Progenitor cell of endocrine pancreas (in vitro differentiated cells): ENCODE measurements at places on chromosomes 2 and 18.

- DNase-seq = no peak
Observed at GRCh38 chr2:53985646-53986045, 14.9 kb upstream of the PSME4 start.

DNA sequence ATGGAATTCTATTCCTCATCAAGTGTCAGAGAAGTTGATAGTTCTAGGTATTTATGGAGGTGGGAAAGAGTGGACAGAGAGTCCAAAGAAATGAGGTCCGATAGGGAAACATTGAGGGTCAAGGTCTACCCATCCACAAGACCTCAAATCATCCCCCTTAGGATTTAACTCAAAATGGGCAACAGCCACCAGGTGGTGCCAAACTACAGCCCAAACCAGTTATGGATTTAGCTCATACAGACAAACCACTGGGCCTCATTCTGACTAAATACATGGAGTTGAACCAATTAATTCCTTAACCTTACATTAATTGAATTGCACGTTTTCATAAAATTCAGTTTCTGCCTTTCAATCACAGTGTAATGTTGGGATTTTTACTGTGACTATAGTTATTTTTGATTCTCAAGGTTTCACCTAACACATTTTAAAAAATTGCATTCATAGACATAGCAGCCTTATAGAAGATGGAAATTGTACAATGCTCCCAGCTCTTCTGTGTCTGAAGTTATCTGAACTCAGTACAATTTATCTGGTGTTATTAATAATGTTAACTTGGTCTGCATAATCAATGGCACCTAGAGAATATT is 98.2 kb upstream of the HNMT start:
- DNase-seq = peak; percentile 46

- DNase-seq = no peak
Observed at GRCh38 chr2:100938031-100939026, 63.8 kb upstream of the RPL31 start.

DNA sequence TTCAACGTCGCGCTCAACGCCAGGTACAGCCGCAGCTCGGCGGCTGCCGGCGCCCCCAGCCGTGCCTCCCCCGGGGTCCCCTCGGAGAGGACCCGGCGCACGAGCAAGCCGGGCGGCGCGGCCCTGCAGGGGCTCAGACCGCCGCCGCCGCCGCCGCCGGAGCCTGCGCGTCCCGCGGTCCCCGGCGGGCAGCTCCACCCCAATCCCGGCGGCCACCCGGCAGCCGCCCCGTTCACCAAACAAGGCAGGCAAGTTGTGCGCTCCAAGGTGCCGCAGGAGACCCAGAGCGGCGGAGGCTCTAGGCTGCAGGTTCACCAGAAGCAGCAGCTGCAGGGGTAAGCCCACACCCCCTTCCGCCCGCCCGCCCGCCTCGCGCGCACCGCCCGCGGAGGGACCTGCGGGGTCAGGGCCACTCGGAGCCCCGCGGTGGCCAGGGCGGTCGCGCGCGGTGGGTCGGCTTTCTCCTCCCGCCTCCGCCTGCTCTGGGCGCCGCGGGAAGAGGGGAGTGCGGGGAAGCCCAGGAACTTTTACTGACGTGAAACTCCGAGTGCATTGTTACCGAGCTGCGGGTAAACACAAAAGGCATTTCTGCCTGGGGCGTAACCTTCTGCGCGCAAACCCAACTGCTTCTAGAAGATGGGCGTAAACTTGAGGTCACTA is 861 bp downstream of the LTBP1 start:
- peak; percentile 56 for DNase-seq

- DNase-seq = no peak
Observed at GRCh38 chr2:156158808-156159207, 173.7 kb downstream of the NR4A2 start.

GRCh38 chr2:229231885-229232284 is 39.2 kb downstream of the PID1 start:
- no peak for DNase-seq

DNA sequence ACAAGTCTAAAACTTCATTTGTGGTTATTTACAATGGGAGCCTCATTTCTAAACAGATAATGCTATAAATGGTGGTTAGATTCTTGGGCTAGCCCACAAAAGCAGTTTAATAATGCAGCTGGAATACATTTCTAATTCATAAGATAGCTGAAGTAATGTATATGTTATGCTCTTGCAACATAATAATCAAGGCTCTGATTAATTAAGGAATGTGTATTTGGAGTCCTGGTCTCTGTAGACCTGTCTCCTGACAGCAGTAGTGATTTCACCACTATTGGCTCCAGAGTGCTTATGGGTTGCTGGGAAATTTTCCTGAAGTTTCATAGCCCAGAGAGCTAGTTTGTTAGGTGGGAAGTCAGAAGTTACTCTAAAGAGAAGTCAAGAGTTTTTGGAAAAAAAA is 21.3 kb upstream of the CDC42EP3 start:
- no peak for DNase-seq

GRCh38 chr2:43157506-43158246 is 68.7 kb downstream of the ZFP36L2 start:
- no peak for DNase-seq

GRCh38 chr2:128360711-128361110 is 42.0 kb upstream of the HS6ST1 start:
- DNase-seq = no peak

- no peak for DNase-seq
Observed at GRCh38 chr2:51441786-51442185, 409.9 kb upstream of the NRXN1 start.

DNA sequence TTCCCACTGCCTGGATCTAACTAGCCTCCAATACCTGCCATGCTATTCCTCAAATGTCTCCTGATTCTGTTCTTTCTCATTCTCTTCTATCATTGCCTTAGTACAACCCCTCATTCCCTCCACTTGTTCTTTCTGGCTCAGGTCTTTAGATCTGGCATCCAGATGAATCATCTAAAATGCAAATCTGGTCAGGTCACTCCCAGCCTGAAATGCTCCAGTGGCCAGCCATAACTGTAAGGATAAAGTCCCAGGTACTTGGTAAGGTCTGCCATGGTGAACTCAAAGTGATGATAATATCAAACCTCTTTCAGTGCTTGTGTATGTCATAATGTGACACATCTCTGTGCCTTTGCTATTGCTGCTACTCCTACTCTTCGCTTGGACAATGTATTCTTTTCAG is 2.9 kb upstream of the SNRNP27 start:
- DNase-seq = no peak

- no peak for DNase-seq
Observed at GRCh38 chr2:215984661-215985060, 28.7 kb downstream of the MREG start.

DNA sequence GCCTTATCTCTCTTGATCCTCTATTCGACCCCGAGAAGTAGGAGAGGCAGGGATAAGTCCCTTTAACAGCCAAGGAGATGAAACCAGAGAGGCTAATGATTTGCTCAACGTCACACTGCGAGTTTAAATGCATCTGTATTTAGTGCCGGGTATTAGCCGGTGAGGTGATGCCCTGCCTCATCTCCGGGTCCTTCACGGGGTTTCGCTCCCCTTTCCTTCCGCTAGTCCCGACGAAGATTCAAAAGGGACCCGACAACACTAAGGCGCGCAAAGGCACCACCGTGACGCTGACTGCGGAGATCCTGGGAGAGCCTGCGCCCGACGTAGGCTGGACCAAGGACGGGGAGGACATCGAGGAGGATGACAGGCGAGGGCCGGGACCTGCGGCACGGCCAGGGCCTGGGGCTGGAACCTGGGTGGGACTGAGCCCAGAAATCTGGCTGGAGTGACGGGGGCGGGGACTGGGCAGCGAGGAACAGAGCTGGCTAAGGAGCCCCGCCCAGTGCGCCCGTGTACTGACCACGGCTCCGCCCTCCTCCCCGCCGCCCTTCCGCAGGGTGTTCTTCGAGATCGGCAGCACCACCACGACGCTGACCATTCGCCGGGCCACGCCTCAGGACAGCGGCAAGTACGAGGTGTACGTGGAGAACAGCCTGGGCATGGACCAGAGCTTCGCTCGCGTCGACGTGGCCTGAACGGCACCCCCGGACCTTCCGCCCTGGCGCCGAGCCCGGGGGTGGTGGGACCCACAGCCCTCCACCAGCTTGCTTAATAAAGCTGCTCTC is 1.0 kb upstream of the GMPPA start:
- peak; percentile 42 for DNase-seq

DNA sequence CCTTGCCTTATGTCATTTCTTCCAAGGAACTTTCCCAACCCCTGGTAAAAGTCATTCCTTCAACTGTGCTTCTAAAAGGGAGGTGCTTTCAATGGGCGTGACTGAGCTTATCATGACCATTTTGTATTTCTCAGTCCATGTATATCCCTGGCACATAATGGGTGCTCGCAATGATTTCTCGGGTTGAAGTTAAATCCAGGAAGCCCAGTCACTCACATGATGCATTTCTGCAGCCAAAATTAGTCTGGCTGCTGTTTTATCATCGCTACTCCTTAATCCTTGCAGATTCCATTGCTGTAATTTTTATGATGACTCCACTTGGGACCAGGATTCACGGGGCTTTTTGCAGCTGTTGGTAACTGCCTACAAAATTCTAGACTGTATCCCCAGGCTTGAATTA is 25.9 kb upstream of the RFX8 start:
- DNase-seq = no peak

DNA sequence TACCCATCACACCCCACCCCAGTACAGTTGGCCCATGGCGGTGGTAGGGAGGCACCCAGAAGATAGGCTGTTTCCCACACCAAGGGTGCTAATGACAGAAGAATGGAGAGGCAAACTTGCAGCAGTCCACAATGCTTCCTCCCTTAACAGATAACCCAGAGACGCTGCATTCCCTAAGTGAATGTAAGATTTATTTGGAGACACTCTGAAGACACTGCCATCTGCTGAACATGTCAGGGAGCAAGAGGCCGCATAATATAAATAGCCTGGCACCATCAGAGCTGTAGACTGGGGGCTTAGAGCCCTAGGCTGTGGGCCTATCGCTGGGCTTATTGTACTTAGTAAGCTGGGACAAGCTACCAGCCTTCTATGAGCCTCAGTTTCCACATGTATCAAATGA is 2.2 kb upstream of the IWS1 start:
- no peak for DNase-seq

DNA sequence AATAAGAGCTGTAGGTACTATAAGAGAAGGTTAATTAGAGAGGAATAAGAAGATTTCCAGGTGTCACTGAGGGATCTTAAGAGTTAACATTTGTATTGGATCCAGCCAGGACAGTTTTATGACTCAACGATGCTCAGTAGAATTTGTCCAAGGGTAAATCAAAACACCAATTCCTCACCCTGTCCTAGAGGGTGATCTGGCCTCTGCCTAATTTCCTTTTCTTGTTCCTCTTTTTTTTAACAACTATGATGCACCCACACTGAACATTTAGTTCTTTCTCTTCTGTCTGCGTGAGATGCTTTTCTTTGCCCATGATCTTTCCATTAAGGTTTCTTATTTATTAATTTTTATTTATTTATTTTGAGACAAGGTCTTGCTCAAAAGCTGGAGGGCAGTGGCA is 92.0 kb downstream of the PMS1 start:
- DNase-seq = no peak

- no peak for DNase-seq
Observed at GRCh38 chr18:59706499-59706898, 9.3 kb upstream of the CCBE1 start.

GRCh38 chr2:192215096-192215877 is 20.6 kb upstream of the TMEFF2 start:
- DNase-seq = no peak

GRCh38 chr2:213238753-213239495 is 45.3 kb upstream of the SPAG16 start:
- DNase-seq = no peak

DNA sequence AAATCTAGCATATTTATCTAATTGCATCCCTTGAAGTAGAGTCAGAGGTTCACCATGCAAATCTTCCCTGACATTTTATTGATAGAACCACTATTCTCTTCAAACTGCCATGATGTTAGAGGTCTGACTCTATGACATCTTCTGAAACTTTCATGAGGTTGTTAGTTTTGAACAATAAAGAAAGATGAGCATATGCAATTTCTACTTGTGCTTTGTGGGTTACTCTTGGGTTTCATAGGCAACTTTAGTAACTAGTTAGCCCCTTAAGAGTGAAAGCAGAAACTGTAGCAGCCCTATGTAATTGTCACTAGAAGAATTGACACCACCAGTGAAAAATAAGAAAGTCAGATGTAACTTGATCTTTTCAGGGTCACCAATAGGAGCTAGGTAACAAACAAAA is 53.1 kb upstream of the ZEB2 start:
- DNase-seq = no peak

GRCh38 chr2:190065839-190066238 is 3.3 kb upstream of the MSTN start:
- DNase-seq = no peak

DNA sequence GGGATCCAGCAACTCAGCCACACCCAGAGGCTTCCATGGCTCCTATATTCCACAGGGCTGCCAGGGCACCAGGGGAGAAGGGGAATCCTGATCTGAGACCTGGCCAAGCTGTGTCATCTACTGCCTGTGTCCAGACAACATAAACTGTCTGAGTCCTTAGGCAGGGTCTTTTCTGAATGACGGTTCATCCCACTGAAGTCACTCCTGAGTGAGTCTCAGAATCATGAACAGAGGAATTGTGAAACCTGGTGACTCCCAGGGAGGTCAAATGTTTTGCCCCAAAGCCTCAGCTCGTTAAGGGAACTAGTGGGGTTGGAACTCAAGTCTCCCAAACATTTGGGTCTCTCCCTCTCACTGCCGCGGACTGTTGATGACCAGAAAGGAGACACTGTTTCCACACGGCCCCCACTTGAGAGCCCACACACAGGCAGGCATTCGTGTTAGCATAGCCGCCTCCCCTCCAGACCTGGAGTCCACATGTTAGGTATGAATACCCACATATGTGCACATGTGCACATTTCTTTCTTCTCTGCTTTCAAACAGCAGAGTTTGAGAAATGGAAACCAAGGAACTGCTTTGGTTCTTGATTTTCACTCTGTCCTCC is 125.0 kb upstream of the MSH6 start:
- no peak for DNase-seq

GRCh38 chr2:53609551-53609950 is 158.1 kb upstream of the CHAC2 start:
- DNase-seq = no peak

GRCh38 chr18:25223899-25224886 is 127.8 kb downstream of the ZNF521 start:
- no peak for DNase-seq

DNA sequence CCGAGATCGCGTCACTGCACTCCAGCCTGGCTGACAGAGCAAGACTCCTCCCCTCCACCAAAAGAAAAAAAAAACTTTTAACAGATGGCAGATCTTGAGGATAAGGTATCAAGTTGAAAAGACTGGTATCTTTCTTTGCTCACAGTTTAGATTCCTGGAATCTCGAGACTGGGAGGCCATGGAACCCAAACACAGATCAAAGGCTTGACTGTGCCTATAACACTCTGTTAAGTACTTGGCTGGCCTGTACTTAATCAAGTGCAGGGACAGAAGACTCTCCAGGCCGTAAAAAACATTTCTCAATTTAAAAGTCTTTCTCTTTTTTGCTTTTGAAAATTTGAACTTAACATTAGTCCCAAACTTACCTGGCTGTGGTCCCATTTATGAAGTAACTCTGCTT is 107.1 kb upstream of the ZNF516 start:
- DNase-seq = no peak

DNA sequence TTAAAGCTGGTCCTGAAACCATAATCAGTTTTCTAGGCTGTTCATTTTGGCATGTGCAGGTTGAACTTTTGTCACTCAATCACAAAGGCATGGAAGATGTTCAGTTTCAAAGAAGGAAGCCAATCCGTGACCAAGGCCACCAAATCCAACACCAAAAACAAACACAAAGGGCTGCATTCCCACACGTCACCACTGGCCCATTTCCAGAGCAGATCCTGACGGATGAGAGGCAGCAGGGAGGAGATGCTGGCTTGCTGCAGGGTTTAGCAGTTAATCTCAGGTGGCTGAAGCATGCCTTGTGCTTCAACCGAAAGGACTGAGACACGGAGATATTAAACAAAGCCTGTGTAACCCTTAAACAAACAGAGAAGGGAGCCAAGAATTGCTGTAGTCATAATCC is 191.9 kb upstream of the CTAGE1 start:
- DNase-seq = no peak
